GM12891 (cell line): ENCODE measurements at places on chromosomes 3 and 15.

DNA sequence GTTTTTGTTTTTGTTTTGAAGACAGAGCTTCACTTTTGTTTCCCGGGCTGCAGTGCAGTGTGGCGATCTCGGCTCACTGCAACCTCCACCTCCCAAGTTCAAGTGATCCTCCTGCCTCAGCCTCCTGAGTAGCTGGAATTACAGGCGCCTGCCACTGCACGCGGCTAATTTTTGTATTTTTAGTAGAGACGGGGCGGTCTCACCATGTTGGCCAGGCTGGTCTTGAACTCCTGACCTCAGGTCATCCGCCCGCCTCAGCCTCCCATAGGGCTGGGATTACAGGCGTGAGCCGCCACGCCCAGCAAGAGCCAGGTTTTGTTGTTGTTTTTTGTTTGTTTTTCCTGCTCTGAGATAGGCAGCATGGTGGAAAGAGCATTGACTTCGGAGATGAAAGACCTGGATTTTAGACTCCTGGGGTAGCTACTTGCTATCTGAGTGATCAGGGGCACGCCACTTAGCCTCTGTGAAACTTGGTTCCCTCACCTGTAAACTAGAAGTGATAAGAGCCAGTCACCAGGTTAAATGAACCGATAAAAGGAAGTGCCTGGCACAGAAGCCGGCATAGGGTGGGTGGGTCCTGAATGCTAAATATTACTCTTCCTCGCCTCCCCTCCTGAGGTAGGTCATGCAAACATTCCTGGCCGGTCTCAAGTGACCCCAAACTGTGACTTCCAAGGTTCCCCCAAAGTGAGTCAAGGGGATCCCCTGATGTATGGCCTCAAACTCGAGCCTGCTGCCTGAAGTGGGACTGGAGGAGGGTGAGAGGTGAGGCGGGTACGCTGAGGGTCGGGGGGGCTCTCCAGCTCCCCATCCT lies 62.9 kb upstream of the MCF2L2 start:
- DNase-seq, result no peak

GRCh38 chr15:27327467-27328025 lies 356.6 kb downstream of the GABRG3 start:
- DNase-seq, result no peak

DNA sequence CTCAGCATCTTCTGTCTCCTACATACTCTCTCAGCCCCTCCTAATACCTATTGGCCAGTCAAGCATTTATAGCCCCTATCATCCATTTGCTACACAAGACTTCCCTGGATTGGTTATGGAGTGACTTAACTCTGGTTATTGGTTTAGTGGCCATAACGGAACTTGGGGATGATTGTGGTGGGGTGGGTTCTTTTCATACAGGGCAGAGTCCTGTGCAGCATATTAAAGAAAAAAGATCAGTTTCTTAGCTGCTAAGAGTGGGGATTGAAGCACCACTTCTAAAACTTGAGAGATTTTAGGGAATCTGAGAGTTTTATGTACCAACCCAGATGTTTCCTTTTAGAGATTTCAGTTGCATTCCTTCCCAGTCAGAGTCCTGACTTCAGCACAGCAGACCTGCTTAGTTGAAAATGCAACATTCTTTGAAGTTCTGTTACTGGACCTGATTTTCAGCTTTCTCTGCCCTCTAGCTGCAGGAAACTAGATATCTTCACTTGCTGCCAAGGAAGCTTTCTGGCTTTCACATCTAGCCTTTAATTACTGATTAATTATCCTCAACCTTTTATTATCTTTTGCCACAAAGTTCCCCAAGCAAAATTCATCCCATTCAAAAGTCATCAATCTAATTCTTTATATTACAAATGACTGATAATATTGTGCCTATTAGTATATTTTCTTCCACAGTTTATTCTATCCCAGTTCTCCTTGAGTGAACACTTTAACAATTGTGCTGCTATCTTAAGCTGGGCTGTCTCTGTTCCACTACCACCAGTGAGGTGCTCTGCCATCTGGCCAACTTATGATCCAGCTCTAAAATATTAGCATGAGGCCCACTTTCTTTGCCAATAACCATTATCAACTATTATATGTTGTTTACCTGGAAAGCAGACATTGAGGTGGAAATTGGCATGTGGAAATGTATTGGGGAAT lies 906.0 kb upstream of the ALCAM start:
- DNase-seq, result no peak

- DNase-seq, result no peak
These were observed 4.2 kb downstream of the UBAP1L start for GRCh38 chr15:65110676-65111292.

DNA sequence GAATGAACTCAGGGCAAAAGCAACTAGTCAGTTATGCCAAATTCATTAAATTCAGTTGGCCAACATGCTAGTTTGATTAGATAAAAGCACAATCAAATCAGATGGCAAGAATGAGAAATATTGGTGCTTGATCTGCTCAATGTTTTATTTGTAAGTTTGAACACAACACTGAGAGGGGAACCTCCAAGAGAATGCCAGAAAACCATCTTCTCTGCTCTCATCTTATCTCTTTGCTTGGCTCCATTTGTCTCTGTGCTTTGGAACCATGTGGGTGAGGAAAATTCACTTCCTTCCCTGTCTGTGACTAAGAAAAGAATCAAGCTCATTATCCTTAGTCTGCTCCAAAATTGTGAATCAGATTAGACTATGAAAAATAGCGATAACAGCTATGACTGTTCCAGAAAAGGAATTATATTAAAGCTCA lies 43.6 kb upstream of the DCBLD2 start:
- DNase-seq, result no peak

DNA sequence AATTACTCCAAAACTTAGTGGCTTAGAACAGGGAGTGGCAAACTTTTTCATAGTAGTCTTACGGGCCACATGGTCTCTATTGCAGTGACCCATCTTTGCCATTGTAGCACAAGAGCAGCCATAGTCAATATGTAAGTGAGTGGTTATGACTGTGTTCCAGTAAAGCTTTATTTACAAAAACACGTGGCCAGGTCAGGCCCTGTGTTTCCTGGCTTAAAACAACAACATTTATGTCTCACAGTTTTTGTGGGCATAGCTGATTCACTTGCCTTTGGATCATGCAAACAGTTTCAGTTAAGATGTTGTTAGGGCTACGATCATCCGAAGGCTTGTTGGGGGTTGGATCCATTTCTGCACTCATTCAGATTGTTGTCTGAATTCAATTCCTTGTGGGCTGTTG lies 103.8 kb downstream of the CHCHD6 start:
- DNase-seq, result no peak

DNA sequence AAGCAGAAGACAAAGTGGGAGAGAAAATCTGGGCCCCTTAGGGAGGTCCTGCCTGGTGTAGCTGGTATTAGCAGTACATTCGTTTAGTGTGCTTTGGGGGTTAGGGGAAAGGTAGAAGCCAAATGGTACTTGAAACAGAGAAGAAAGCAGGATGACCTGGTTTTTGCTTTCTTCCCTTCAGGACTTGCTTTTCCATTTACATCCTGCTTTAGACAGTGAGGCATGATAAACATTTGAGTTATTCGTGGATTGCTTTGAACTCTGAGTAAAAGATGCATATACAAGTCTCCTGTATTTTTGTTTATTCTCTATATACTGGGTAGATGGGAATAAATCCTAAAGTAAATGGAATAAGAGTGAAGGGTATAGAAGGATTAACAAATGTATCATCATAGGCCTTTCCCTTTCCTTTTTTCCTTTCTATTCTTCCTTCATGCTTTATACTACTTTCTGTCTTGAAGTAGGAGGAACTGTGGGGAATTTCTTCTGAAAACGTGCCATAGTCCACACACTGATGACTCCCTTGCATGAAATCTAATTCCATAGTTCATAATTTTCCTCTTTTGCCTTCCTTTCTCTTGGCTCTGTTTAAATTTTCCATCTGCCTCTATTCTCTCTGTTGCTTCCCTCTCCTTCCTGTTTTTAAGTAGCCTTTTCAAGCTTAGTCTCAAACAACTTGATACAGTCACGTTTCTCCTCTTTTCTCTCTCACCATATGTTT lies 139.5 kb upstream of the RBMS3 start:
- no peak for DNase-seq

GRCh38 chr3:157487339-157487738 lies 15.9 kb downstream of the VEPH1 start:
- DNase-seq, result no peak

- DNase-seq, result peak; percentile 49
These were observed 44.0 kb upstream of the ETV5 start for GRCh38 chr3:186152889-186153292.

DNA sequence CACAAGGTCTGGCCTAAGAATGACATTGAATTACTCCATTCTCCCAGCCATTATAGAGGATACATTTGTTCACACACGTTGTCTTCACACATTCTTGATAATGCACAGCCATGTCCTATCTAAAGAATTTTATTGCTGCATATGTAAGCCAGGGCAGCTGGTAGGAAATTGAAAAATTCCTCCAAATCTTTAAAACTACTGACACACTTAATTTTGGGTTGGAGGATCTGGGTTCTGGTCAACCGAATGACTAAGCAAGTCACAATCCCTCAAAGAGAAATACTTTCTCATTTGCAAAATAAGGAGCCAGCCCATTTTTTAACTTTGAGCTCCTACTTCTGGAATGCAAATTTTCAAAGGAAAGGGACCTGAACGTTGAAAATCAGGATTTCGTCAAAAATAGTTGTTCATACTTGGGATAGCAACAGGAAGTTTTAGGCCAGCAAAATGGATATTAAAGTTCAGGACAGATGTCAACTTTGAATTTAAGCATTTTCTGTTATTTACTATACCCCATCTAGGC lies 638.3 kb downstream of the NTRK3 start:
- no peak for DNase-seq

- no peak for DNase-seq
These were observed 765.3 kb downstream of the TBL1XR1 start for GRCh38 chr3:176431991-176432390.

- no peak for DNase-seq
These were observed 5.8 kb upstream of the ARPP21 start for GRCh38 chr3:35633332-35634124.

DNA sequence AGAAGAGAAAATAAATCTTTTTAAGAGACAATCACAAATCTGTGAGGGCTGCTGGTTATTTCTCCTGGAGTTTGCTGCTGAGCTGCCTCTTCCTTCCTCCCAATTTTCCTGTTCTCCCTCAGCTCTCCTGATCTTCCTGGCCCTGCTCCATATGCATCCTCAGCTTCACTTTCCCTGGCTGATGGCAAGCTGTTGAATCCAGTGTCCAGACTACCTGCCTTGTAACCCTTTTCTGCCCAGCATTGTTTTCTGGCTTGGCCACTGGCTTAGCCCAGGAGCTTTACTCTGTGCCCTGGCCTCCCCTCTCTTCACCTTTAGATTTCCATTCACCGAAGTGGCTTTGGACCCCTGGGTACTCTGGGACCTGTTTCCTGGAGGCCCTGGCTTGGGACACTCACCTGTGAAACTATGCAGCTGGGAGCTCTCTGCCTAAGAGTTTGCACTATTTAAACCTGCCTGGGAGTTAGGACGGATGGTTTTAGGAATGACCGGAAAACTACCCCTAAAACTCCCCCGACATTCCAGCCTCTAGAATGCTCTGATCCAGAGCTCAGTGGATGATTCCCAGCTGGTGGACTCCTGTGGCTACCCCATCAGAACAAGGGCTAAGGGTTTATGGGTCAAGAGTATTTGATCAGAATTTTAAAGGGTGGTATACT lies 90.0 kb downstream of the RBPMS2 start:
- no peak for DNase-seq

DNA sequence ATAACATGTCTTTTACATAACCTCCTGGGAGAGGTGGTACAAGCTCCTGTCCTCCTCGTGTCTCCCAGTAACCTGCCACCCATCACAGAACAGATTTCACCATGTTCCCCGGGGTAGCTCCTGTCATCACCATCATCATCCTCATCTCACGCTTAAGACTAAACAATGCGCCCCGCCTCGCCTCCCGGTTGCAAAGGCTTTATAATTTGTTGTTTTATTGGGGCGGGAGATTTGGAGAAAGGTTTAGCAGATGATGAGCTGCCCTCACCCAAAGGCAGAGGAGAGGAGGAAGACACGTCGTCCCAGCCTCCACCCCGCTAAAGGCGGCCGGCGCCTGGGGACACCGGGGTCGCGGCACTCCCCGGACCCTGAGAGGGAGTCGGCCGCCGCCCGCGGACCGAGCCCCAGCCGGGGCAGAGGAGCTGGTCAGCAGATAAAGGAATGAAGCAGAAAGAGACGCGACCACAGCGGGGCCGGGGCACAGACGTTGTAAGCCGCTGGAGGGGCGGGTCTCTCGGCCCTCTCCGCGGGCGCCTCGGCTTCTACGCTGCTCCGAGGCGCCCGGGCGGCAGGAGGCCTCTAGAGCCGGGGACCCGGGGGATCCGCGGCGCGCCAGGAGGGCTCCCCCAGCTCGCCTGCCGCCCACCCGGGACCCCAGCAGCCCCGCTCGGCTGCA lies 589 bp downstream of the HERC1 start:
- peak; percentile 37 for DNase-seq

- no peak for DNase-seq
These were observed 116.1 kb downstream of the ULK4 start for GRCh38 chr3:41845826-41846225.

- no peak for DNase-seq
These were observed 519.5 kb upstream of the LMCD1 start for GRCh38 chr3:7982126-7982525.

DNA sequence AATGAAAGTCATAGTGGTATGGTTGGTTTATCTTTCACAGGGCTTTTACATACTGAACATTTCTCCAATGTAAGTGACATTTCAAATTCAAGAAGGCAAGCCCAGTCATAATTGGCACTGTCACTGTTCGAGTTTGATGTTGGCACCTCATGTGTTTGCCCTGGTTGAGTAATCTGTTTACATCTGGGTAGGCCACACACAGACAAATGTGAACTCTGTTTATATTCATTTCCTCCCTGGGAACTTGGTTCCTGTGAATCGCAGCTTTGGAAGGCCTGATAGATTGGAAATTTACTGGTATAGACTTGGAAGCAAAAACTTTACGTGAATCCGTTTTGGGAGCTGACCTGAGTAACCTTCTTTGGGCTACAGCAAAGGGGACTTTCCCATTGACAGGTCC lies 395.2 kb upstream of the AZI2 start:
- no peak for DNase-seq

DNA sequence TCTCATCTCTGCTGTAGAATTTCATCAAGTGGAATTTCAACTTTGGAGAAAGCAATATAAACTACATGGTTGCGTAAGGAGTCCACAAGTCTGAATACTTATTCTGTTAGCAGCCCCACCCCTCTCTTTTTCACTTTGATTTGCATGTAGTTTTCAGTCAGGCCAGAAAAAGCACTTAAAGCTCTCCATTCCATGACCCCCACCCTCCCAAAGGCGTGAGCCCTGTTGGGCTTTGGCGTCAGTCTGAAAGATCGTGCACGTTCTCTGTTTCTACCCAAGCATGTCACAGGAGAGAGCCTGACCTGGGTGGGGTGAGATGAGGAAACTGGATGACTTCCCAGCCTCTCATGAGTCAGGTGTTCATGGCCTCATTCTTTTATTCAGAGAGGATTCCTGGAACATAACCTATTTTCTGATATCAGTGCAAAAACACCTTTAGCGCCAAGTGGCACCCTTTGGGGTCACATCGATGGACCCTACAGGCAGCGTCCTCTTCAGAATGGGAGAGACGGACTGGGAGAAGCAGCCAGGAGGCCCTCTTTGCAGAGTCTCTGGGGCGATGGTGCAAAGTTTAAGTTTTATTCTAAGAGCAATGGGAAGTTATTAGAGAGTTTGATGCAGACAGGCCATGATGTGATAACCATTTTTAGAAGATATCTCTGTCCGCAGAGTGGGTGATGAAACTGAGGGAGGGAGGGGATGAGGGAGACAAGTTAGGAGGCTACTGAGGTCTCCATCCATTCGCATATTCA lies 55.8 kb downstream of the LSM3 start:
- no peak for DNase-seq
